GM13976 (cell line): ENCODE measurements at places on chromosomes 16 and 17.

DNA sequence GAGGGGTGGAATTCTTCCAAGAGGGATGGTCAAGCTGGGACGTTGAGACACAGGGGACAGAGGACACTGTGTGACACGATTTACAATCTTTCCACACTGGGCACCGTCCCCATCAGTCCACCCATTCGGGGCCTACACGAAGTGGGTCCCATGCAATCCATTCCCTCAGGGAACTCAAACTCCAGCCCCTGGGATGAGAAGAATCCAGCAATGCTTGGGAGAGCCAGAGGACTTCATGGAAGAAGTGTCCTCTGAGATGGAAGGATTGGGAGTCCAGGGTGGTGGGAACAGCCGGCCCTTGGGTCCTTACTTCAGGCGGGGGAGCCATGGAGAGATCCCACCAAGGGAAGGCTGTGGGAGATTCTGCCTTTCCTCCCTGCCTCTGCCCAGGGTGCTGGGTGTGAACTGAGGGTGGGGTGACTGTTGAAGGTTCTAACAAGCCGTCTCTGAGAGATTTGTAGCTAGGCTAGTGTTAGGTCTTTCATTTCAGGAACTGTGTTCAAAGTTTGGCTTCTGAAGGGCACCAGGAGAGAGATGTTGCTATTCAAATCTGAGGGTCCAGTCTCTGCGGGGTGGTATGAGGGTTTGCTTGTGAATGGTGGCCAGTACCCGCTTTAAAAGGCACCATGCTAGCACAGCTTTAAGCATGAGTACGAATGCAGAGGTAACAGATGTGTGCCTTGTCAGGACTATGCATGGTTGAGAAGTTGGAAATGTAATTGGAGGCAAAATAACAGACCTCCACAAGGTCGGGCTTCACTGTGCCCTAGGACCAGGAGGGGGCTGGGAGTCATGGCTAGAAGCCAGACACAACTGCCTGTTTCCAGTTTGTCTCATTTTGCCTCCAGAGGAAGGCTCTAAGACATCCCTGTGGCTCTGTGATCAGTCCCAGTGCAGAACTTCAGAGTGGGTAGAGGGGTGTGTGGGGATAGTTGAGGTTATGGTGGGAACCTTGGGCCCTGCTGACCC lies 1.9 kb downstream of the ATP1B2 start:
- DNase-seq, result no peak

GRCh38 chr17:9329251-9329921 lies 246.2 kb downstream of the STX8 start:
- DNase-seq, result no peak

DNA sequence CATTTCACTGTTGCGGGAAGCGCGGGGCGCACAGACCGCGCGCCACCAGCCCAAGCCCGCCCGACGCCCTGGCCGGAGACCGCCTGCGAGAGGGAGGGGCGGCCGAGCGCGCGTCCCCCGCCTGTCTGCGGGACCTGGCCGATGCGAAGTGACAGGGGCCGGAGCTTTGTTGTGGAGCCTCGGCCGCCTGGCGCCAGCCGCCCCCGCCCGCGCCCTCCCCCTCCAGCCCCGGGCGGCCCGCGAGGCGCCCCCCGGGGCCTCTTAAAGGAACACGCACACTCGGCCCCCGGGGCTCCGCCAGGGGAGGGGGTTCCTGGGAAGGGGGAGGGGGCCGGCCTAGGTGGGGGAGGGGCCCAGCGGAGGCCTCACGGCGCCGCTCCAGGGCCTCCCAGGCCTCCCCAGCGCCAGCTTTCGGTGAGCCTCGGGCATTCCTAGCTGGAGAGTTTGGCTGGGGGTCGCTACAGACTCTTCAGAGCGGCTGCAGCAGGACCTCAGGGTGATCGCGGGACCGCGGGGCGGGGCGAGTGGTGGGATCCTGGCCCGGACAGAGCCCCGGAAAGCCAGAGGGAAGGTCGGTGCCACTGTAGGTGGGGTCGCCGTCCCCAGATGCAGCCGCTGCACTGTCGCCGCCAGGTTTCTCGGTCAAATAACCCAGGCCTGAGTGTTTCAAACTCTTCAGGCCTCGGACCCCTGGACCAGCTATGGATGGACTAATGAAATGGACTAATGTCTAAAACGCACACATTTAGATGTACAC lies 2.4 kb upstream of the TBX2 start:
- DNase-seq, result no peak

DNA sequence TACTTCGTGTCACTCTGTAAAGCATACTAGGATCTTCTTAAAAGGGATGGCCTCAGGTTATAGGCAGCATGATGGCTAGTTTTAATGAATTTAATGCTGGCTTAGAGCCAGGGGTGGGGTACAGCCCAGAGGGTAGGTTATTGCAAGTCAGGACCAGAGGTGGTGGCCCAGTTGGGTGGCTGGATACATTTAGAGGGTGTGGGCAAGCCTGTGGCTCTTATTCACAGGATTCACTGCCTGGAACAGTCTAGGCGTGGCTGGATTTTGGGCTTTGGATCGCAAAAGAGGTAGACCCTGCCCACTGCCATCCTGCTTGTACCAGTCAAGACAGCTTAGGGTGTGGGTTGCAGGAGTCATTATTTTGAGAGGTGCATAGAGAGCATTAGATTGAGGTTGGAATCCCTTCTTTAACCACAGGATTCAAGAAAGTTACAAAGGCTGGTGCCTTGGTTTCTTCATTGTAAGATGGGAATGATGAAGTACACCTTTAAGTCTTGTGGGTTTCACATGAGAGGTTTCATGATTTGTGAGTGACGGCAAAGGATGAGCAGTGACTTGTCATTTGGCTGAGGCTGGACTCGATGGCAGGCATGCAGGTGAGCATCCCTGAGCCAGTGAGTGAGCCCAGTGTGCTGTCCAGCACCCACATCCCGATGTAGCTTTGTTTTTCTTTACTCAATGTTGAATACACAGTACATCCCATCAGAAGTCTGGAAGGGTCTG lies 85.2 kb downstream of the KSR1 start:
- DNase-seq, result no peak
